ENCODE measurements at places on chromosomes 5 and 9.

DNA sequence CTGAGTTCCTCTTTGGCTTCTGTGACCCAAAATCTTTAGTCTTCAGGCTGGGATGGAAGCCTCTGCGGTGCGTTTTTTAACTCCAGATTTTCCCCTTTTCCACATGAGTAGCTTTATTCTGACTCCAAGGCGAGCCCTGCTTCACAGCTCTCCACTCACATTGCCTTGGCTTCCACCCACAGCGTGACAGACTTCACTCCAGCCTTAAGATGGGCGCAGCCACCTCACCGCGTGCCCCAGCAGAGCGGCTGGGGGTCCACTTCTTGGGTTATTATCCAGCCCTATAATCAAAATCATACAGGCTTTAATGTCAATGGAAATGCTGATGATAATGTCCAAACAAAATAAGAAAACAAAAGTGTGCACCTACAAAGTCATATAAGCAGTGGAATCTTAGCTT, 1.2 kb downstream of the EXOC3 start:
- no peak for DNase-seq

- DNase-seq = no peak
Measured at GRCh38 chr5:76942581-76942980, 10.3 kb upstream of the CRHBP start.

GRCh38 chr5:135480511-135480910, 28.4 kb upstream of the TIFAB start:
- DNase-seq = no peak

DNA sequence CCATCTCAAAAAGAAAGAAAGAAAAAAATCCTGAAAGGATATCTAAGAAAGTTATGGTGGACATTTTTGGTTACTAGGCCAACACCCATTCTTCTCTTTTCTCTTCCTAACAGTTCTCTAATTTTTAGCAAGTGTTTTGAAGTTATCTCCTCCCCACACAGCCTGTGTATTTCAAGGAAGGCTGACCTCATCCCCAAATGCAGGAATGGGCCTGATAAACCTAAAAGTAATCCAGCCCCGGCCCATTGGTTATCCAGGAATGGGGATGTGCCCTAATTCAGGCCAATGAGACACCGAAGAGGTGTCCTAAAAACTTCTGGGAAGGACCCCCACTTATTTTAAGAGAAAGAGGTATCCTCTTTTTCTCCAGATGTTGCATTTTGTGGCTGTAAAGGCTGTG, 46.6 kb downstream of the F2R start:
- no peak for DNase-seq

GRCh38 chr5:44542470-44542869, 153.2 kb upstream of the FGF10 start:
- DNase-seq = no peak

GRCh38 chr5:21125238-21125983, 1137.4 kb upstream of the CDH18 start:
- no peak for DNase-seq

GRCh38 chr9:137417161-137418021, 5.6 kb downstream of the EXD3 start:
- DNase-seq = peak; percentile 25

GRCh38 chr5:171549274-171549673, 129.8 kb downstream of the FGF18 start:
- DNase-seq = no peak

DNA sequence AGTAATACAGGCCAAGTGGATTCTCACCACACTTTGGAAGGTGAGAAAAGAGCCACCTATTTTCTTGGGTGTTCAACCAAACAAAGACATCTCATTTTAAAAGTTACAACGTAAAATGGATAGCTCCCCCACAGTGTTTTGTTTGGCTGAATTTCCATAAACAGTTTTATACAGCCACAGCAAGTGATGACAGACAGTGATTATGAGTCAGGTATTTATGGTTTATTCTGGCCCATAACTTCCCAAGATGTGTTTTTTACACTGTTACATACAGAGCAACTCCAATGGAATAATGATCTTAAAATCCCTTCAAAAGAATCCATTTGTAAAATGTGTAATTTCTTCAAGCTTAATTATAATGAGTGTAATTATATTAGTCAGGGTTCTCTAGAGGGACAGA, 421.3 kb downstream of the TLE1 start:
- no peak for DNase-seq

DNA sequence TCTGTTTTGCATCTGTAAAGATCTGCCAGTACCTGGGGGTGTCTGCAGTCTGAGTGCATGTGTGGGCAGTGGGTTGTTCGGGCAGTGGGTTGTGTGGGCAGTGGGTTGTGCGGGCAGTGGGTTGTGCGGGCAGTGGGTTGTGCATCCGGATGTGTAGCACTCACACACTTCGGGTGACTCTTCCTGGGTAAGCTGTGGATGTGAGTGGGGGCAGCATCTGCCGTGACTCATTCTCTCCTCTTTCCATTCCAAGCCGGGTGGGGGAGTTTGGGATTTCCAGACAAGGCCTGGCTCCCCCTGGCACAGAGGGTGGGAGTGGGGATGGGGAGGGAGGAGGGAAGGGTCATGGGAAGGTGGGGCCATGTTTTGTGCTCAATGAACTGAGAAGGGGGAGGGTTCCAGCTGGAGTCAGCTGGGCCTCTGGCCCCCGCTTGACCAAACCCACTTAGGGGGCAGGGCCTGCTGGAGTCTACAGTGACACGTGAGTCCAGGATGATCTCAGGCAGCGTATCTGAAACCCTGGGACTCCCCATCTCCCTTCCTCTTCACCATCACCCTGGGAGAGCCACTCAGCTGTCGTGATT, 8.3 kb downstream of the CRB2 start:
- no peak for DNase-seq

GRCh38 chr9:36163786-36164170, 5.4 kb upstream of the CCIN start:
- no peak for DNase-seq

- no peak for DNase-seq
Measured at GRCh38 chr5:98173334-98173733, 600.1 kb upstream of the RGMB start.

DNA sequence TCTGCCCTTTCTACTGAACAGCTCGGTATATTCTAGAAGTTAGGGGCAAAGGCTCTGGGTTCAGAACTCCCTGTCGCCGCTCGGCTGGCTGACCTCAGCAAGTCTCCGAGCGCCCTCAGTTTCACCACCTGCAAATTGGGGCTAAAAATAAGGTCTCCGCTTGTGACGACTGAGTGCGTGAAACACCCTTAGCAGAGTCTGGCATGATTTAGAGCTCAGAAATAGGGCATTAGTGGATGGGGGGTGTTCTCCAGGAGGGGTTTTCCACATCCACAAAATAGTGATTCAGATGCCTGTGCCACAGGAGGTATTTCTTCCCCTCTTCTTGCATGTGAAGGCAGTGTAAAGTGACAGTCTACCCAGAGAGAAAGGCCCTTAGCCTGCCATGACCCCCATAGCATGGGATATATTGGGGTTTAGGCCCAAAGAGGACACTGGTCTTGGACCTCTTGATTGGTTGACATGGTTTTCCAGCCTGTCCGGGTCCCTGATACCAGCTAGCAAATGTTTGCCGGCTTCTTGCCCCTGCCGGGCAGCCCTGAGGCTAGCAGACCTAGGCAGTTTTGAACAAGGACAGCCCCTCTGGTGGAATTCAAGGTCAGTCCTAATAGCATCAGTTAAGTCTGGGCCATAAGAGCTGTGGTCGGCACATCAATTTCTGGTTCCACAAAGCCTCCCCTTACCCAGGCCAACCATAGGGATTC, 1.4 kb downstream of the ERGIC1 start:
- DNase-seq = no peak

- DNase-seq = no peak
Measured at GRCh38 chr5:134059758-134060495, 54.6 kb upstream of the TCF7 start.

- no peak for DNase-seq
Measured at GRCh38 chr9:5560443-5561100, 50.2 kb downstream of the PDCD1LG2 start.

- DNase-seq = no peak
Measured at GRCh38 chr9:16885931-16886330, 15.5 kb upstream of the BNC2 start.

DNA sequence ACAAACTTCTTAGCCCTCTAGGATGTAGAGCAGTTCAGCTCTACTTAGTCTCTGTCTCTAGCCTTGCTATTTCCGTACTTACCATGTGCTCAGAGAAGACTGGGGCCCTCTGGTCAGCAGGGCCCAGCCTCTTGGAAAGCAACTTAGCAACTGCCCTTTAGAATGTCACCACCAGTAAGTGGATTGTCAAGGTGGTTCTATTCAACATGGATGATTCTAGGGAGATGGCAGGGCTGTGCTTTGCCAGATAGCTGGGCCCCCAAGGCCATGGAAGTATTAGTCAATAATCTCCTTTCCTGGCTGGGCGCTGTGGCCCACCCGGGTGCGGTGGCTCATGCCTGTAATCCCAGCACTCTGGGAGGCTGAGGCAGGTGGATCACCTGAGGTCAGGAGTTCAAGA, 177.6 kb upstream of the MVB12B start:
- DNase-seq = peak; percentile 5

GRCh38 chr9:92247296-92247695, 46.2 kb downstream of the IARS1 start:
- DNase-seq = no peak

DNA sequence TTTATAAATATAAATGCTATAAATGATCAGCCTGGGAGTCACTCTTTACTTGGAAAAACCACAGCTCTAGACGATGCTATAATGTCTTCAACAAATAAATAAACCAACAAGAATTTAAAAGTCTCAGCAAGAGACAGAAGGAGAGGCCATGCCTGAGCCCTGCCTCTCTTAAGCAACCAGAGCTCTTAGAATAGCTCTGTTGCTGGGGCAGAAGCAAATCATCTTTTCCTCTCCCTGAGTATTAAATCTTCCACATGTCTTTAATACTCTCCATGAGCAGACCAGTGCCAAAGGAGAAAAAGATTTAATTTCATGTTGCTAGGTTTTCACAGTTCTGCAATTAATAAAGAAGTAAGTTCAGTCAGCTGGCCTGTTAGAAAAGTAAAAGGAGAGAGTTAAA, 408.0 kb upstream of the SLC30A5 start:
- no peak for DNase-seq

GRCh38 chr5:114250536-114250935, 111.3 kb upstream of the KCNN2 start:
- no peak for DNase-seq

DNA sequence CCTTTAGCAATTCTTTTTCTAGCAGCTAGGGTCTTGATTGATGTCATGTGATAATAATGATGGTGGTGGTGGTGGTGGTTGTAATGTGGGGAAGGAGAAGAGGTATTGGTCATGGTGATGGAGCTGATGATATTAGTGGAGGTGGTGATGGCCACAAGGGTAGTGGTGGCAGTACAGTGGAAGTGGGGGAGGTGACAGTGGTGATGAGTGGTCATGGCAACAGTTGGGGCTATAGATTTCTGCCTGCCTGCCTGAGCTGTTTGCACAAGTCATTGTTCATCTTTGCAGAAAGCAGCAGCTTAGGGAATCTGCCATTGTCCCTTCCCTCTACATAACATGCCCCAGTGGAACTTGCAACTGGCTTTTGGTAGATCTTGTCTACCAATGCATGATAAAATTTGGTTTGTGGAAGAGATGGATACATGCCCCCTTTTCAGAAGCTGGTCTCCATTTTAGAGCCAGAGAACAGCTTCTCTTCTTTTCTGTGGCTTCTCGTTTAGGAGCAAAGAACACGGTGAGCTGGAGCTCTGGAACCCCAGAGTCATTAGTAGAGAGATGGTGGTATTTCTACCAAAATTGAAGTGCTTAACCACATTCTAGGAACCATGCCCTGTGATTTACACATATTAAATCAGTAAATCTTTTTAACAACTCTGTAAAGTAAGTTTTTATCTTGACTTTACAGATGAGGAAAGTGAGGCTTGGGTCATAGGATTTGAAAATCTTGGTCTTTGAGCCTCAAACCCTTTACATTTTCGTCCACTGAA, 100.3 kb downstream of the AOPEP start:
- DNase-seq = no peak

DNA sequence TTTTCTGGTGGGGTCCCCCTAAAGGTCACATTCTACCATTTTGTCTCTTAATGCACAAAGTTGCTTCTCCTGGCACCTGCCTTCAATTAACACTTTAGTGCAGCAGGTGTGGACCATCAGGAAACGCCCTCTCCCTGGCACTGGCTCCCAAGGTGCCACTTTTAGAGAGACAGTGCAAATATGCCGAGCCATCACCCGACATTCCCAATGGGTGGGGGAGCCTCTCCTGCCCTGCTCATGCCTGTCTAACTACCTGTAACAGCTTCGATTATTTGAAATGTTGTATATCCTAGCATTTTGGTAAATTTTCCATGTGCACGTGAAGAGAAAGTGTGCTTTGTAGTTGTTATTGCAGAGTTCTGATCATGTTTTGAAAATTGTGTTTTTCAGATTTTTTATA, 13.2 kb upstream of the LRRC14B start:
- no peak for DNase-seq

DNA sequence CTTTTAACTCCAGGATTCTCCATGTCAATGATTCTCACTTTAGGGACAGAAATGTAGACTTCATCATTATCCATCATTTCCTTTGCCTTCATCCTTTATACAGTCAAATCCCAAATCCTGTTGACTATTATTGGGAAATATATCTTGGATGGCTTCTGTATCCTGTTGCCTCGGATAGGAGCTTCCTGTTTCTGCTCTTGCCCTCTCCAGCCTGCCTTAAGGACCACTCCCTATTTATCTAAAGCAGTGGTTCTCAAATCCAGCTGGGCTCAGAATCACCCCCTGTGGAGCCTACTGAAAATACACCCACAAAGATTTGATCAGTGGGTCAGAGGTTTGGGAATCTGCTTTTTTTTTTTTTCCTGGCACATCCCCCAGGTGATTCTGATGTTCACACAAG, 8.5 kb downstream of the AFAP1L1 start:
- no peak for DNase-seq

DNA sequence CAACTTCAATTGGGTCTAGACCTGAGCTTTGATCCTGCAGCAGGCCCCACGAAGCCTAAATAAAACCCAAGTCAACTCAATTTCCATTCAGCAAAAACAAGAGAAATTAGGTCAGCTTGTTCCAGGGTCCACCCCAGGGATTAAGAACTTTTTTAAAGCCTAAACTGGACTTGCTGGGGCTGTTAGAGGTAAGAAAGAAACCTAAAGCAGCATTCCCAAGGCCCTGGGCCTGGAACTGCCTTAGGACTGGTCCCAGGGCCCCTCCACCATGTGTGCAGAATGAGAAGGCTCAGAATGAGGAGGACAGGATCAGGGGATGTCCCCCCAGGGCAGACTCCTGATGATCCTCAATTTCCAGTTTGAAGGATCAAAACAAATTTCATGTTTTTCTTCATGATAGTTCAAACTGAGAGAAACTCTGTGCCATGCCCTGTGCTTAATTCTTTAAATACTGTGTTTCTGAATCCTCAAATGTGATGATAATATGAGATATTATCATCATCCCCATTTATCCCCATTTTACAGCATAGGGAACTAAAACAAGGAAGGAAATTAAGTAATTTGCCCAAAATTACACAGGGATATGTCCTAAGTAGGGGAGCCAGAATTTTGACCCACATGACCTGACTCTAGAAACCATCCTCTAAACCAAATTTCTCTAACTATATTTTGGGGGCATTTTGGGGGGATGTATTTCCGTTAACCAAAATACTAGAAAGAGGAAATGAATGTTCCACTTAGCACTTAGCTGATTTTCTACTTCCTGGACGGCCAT, 64.5 kb downstream of the DENND1A start:
- no peak for DNase-seq

All from H9 (cell line).